ENCODE measurements at places on chromosomes 6 and 20. TPM values are rescaled to one million over a fixed set of nuclear protein-coding genes. Genes with fewer than 3 reads are reported as not detected.

The MTO1 gene
- 19.1 TPM for total RNA-seq

The KIF13A gene
- 148 TPM for total RNA-seq

The C20orf141 gene
- total RNA-seq = not detected

The TSBP1 gene
- not detected for total RNA-seq

The TAGAP gene
- total RNA-seq = 0.51 TPM

The EYS gene
- not detected for total RNA-seq

The NRSN2 gene
- 23.4 TPM for total RNA-seq

The C6orf118 gene
- not detected for total RNA-seq

DNA sequence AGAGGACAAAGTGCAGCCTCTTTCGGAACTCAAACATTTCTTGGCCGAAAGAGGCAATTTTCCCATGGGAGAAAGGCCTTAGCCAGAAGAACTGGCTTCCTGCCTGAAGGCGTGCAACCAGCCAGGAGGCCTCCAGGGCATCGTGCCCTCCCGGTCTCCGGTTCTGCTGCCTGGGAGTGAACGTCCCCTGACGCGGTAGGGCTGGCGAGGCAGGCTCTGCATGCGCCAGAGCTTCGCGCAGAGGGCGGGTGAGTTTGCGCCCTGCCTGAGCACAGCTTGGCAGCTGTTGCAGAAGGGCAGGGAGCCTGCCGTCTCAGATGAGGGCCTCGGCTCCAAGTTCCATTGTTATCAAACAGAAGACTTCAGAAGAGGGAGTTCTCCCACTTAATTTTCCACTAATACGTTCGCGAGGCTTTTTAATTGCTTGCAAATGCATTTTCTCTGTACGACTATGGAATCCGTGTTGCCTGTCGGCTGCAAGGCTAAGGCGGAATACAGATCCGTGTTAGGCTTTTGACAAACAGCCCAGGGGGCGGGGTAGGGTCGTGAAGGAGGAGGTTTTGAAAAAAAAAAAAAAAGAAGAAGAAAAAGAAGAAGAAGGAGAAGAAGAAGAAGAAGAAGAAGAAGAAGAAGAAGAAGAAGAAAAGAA, 5.5 kb upstream of the TFAP2D start:
- H3K36me3 ChIP-seq = no peaks in the 10 kb centered on the region
- H3K27me3 ChIP-seq = peaks cover 10% of the 10 kb centered on the region
- no peak overlapping the region for H3K27ac ChIP-seq
- DNase-seq = no peak
- H3K4me1 ChIP-seq = no peaks in the 10 kb centered on the region
- H3K4me3 ChIP-seq = no peak overlapping the region

DNA sequence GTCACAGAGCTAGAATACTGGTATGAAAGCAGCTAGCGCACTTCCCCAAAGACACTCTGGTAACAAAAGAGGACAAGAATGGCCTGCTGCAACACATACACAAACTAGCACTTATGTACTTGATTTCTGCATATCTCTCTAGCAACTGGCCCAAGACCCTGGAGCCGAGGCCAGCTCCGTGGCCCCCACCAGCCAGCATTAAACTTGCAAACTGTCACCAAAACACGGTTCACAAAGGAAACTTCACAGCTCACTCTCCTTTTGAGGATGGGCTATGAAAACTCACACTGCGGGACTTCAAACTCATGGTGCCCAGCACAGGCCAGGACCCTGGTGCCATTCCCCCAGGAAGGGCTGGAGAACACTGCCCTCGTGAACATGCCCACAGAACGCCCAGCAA, 115.9 kb upstream of the RPS6KA2 start:
- H3K27ac ChIP-seq = no peak overlapping the region
- no peak overlapping the region for H3K4me3 ChIP-seq

DNA sequence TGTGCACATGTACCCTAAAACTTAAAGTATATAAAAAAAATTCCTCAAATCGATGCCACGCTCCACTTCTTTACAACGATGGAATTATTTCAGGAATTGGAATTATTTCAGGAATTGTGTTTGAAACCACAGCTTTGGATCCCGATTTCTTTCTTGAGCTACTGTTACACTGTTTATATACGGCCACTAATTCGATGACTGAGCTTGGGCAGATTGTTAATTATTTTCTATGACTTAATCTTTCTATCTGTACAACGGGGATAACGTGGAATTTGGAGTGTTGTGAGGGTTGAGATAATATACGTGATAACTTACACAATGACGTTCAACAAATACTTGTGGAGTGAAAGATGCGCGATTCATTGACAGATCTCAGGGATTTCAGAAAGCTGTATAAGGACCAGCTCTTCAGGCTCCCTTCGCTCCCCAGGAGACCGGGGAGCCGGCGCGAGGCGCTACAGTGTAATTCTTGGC, 171.3 kb downstream of the SLC16A10 start:
- DNase-seq = no peak
- no peaks in the 10 kb centered on the region for H3K27me3 ChIP-seq
- H3K27ac ChIP-seq = peak overlapping the region; percentile 82
- peaks cover 10% of the 10 kb centered on the region for H3K4me1 ChIP-seq
- H3K4me3 ChIP-seq = peak overlapping the region; percentile 57
- H3K36me3 ChIP-seq = no peaks in the 10 kb centered on the region

DNA sequence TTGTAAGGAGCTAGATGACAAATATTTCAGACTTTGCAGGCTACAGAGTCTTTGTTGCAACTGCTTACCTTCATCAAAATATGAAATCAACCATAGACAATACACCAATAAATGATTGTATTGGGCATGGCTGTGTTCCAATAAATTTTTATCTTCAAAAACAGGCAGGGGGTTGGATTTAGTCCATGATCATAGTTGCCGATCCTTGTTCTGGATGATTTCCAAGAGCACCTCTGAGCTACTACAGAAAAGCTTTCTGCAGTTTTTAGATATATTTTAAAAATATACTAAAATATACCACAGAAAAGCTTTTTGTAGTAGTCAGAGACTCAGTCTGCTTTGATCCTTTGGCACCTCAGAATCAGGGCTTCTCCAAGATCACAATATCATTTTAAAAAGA, 145.0 kb downstream of the HTR1B start:
- H3K36me3 ChIP-seq = no peaks in the 10 kb centered on the region
- H3K27me3 ChIP-seq = no peaks in the 10 kb centered on the region
- DNase-seq = no peak
- H3K27ac ChIP-seq = no peak overlapping the region

GRCh38 chr20:36267605-36268381, 31.5 kb downstream of the AAR2 start:
- no peak for DNase-seq
- H3K27ac ChIP-seq = no peak overlapping the region
- H3K4me1 ChIP-seq = no peaks in the 10 kb centered on the region
- H3K27me3 ChIP-seq = peaks cover under 1% of the 10 kb centered on the region
- no peak overlapping the region for H3K4me3 ChIP-seq

DNA sequence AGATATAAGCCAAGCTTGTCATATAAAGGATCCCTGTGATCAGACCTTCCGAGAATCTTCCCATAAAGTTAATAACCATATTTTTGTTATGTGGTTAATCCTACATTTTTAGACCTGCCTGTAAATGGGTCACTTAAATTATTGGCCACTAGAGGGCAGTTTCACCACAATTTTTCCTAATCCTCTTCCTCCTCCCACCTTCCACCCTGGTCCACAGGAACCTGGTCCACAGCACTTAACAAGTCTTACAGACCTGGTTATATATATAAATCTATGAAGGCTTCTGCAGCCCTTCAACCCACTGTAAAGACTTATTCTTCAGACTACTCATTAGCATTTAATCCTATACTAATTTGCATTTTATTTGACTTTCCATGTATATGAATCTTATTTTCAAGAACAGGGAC, 28.3 kb downstream of the MRS2 start:
- H3K4me1 ChIP-seq = no peaks in the 10 kb centered on the region
- H3K27ac ChIP-seq = no peak overlapping the region
- no peak for DNase-seq
- H3K36me3 ChIP-seq = peaks cover 24% of the 10 kb centered on the region

GRCh38 chr6:140594806-140595128, 1220.3 kb upstream of the CITED2 start:
- H3K27me3 ChIP-seq = no peaks in the 10 kb centered on the region
- no peak overlapping the region for H3K4me3 ChIP-seq

DNA sequence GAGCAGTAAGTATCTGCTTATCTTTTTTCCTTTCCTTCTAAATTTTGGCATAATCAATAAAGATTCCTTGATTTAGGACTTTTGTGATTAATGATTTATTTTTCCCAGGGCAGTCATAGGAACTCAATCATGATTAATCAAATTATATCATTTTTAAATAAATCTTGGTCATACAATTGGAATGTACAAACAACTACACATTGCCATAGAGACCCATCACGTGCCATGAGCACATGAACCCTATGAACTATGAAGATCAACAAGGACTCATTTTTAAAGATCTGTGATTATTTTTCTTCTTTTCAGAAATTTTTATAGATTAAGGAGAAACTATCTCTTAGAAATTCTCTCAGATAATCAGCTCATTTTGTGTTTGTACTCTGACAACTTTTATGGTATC, 622.4 kb downstream of the BCKDHB start:
- no peaks in the 10 kb centered on the region for H3K4me1 ChIP-seq
- H3K4me3 ChIP-seq = no peak overlapping the region
- no peak for DNase-seq
- H3K27me3 ChIP-seq = no peaks in the 10 kb centered on the region

DNA sequence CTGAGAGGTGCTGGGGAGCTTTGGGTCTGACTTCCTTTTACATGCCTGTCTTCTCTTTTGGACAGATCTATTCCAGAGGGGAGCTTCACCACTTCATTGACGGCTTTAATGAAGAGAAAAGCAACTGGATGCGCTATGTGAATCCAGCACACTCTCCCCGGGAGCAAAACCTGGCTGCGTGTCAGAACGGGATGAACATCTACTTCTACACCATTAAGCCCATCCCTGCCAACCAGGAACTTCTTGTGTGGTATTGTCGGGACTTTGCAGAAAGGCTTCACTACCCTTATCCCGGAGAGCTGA, 13.1 kb downstream of the PRDM1 start:
- peak overlapping the region; percentile 80 for H3K27ac ChIP-seq
- DNase-seq = no peak
- peaks cover 13% of the 10 kb centered on the region for H3K36me3 ChIP-seq
- H3K4me1 ChIP-seq = peaks cover 34% of the 10 kb centered on the region
- H3K27me3 ChIP-seq = no peaks in the 10 kb centered on the region

DNA sequence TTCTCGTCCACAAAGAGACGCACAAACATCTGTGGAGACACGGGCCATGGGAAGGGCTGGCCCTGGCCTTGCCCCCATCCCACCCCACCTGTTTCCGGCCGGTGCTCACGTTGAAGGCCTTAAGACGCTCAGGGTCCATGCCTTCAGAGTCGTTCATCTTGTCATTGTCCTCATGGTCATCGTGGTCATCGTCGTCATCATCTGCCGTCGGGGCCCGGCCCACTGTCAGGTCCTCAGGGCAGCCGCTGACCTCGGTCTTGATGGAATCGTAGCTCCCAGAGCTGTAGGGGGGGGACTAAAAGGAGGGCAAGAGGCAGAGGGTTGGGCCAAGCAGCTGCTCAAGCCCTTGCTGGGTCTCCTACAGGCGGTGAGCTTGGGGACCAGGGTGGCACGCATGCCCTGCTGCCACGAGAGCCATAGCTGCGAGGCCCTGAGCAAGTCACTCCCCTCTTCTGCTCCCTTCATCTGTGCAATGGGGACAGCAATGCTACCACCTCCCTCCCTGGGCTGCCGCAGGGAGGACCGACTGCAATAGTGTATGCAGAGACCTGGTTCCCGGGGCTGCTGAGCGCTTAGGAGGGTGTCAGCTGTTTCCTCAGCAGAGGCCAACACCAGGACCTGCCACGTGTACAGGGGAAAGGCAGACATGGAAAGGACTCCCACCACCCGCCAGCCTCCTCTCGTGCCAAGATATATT, 95.5 kb downstream of the ASXL1 start:
- no peaks in the 10 kb centered on the region for H3K27me3 ChIP-seq
- no peak for DNase-seq
- H3K36me3 ChIP-seq = no peaks in the 10 kb centered on the region
- no peak overlapping the region for H3K4me3 ChIP-seq

DNA sequence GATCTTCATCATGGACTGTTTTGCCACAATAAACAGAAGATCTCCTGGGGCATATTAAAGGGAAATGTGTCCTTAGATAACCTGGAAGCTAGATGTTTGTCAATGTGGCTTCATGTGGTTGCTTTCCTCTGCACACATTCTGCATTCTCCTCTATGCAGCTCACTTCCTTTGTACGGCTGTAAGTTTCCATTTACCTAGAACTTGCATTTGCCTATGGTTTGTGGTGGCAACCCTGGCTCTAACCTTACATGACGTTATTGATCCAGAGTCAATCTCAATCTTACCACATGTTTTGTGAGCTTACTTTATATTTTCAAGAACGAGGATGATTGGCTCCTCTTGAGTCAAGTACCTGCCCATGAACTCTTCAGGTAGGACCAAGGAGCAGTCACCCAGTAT, 863.1 kb downstream of the MAFB start:
- H3K27me3 ChIP-seq = no peaks in the 10 kb centered on the region
- no peak overlapping the region for H3K4me3 ChIP-seq
- no peaks in the 10 kb centered on the region for H3K36me3 ChIP-seq
- H3K4me1 ChIP-seq = peaks cover 13% of the 10 kb centered on the region
- H3K27ac ChIP-seq = no peak overlapping the region
- DNase-seq = no peak

DNA sequence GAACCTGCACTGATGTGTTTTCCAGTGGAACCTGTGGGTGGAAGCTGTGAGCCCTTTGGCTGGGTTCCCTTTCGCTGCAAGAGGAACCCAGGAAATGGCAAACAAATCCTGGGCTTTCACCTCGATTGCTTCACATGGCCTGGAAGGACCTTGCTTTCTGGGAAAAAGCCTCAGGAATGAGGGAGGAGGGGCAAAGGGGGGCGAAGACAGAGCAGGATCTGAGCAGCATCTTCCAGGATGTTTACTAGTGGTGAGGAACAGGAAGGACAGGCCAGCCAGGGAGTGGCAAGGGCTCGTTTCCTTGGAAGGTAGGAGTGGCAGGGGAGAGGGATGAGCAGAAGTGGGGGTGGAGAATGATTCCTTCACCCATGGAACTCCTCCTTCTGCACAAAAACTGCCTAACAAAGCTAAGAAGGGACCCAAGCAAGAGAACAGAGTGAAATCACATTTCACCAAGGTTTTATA, 5.9 kb downstream of the SLC2A10 start:
- no peak overlapping the region for H3K4me3 ChIP-seq
- H3K4me1 ChIP-seq = peaks cover 4% of the 10 kb centered on the region
- no peak for DNase-seq
- H3K27ac ChIP-seq = no peak overlapping the region

DNA sequence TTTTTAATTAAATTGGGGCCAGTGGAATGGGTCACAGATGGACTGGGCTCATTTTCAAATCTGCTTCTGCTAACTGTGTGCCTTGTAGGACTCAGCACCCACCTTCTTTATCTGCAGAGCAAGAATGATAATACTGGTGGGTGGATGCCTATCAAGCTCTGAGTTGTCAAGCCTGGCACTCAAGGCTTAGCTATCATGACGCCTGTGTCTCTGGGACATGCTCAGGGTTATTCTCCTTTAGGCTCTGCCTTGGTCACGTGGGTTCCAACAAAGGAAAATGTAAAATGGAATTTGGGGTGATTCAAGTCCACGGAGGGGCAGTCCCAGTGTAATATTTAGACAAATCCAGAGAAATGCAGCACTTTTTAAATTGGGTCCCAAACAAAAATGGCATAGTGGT, 202.3 kb downstream of the TSHZ2 start:
- H3K27ac ChIP-seq = no peak overlapping the region
- no peaks in the 10 kb centered on the region for H3K4me1 ChIP-seq
- no peak for DNase-seq
- H3K36me3 ChIP-seq = no peaks in the 10 kb centered on the region
